Tibial nerve (tissue), 4 donors: ENCODE measurements at places on chromosomes 3 and 15.

GRCh38 chr15:68401496-68402431 lies 30.2 kb downstream of the ITGA11 start:
- H3K4me1 ChIP-seq = no peaks in the 10 kb centered on the region
- DNase-seq = no peak
- H3K27me3 ChIP-seq = no peaks in the 10 kb centered on the region
- no peak overlapping the region for H3K4me3 ChIP-seq

DNA sequence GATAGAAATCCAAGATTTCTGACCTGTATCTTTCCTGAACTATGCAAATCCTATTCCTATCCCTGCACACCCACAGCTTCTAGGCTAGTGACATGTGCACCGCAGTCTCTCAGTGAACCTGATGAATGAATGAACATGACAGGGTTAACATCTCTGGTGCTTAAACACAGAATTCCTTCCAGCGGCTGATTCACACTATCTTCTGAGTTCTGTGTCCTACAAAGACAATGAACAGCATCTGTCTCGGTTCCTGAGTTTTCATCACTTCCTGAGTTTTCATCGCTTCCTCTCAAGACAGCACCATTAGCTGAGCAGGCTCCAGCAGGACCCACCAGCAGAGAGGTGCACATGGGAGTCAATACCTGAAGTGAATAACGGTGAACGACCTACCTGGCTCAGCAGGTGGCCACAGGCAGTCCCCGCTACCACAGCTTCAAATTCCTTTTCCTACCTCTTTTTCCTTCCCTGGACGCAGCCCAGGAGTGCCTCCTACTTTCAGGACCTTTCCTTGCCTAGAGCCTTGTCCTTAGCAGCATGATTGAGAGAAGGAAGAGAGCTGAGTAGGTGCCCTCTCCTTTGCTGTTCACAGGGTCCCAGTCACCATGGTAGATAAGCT lies 113.5 kb downstream of the IGF2BP2 start:
- no peaks in the 10 kb centered on the region for H3K36me3 ChIP-seq
- no peak overlapping the region for H3K27ac ChIP-seq
- peaks cover 8% of the 10 kb centered on the region for H3K4me1 ChIP-seq
- no peaks in the 10 kb centered on the region for H3K27me3 ChIP-seq

DNA sequence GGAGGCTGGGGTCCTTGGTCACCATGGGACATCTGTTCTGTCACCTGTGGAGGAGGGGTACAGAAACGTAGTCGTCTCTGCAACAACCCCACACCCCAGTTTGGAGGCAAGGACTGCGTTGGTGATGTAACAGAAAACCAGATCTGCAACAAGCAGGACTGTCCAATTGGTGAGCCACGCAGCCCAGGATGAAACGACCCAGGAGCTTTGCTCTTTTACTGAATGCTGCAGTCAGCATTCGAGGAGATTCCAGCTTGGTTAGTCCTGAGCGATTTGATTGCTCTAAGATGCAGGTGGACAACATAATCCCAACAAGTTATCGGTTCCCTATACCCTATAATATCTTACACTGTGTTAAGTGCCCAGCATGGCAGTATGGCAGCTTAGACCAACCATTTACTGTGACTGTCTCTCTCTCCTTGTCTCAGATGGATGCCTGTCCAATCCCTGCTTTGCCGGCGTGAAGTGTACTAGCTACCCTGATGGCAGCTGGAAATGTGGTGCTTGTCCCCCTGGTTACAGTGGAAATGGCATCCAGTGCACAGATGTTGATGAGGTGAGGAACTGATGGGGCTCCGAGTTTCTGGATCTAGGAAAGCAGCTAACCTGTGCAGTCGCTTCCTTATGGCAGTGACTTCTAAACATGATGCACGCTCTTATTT lies 7.8 kb downstream of the THBS1 start:
- H3K36me3 ChIP-seq = peaks cover 7% of the 10 kb centered on the region
- H3K4me3 ChIP-seq = no peak overlapping the region
- no peak for DNase-seq

DNA sequence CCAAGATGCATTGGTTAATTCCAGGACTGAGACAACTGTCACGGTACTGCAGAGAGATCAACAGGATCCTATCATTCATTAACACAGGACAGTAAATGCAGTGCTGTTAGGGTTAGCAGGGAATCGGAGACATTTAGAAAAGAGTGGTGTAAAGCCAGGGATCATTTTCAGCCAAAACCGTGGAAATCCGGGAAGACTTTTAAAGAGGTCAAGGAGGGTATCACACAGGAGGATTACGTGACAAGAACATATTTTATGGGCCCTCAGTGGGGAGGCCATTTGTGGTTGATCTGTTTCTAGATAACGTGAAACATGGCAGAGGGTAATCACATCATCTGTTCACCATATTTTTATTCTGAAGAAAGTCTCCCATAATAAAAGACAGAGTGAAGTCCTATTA lies 216.1 kb downstream of the PTPRG start:
- no peaks in the 10 kb centered on the region for H3K36me3 ChIP-seq
- no peak for DNase-seq
- H3K4me1 ChIP-seq = no peaks in the 10 kb centered on the region
- H3K27ac ChIP-seq = no peak overlapping the region
- no peak overlapping the region for H3K4me3 ChIP-seq

DNA sequence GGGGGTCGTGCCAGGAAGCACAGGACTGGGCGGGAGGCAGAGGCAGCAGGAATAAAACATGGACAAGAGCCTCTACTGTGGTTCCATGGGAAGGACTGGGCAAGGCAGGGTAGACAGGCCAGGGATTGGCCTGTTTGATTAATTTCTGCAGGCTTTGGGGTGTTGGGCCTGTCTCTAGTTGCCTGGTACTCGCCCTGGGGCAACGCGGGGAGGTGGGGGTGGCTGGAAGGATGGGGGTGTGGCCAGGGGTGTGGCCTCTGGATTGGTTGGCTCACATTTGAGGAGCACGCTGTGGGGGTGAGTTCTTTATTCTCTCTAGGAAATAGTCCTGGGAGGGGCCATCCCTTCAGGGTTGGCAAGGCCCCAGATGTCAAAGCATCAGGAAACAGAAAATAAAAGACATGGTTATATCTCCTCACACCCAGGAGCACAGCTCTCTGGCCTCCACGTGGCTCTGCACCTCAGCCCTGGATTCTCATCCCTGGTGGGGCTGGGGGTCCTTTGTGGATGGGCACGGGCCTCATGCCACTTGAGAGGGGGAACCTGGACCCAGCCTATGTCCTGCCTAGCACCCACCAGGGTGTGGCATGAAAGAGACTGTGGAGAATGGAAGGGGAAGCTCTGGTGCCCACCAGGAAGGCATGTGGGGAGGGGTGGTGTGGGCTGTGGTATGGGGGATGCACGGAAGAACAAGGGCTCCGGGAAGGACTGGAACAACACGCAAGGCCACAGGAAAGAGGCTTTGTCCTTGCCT lies 223.0 kb upstream of the LYSMD4 start:
- H3K27ac ChIP-seq = no peak overlapping the region
- DNase-seq = no peak
- no peaks in the 10 kb centered on the region for H3K36me3 ChIP-seq
- H3K27me3 ChIP-seq = no peaks in the 10 kb centered on the region
- no peak overlapping the region for H3K4me3 ChIP-seq

DNA sequence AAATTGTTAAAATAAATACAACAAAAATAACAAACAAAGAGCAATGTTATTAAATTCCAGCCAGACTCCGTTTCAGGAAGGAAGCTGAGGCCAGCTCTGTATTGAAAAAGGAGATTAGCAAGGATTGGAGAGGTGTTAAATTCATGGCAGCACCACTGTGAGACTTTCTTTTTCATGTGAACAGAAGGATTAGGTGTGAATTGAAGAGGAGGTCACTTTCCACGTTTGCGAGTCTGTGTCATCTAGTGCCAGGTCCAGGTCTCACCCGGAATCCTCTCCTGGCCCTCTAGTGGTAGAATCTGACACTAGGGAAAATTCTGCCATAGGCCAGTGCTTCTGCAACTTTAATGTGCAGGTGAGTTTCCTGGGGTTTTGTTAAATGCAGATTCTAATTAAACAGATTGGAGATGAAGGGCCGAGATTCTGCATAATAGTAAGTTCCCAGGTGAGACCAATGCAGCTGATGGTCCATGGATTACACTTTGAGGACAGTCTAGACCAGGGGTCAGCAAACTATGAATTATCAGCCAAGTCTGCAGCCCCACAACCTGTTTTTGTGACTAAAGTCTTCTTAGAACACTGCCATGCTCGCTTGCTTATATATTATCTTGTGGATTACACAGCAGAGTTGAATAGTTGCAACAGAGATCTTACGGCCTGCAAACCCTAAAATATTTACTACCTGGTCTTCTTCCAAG lies 9.2 kb upstream of the SLC6A1 start:
- DNase-seq = peak; percentile 39
- H3K4me1 ChIP-seq = no peaks in the 10 kb centered on the region
- H3K27ac ChIP-seq = no peak overlapping the region
- no peaks in the 10 kb centered on the region for H3K27me3 ChIP-seq
- H3K4me3 ChIP-seq = no peak overlapping the region

DNA sequence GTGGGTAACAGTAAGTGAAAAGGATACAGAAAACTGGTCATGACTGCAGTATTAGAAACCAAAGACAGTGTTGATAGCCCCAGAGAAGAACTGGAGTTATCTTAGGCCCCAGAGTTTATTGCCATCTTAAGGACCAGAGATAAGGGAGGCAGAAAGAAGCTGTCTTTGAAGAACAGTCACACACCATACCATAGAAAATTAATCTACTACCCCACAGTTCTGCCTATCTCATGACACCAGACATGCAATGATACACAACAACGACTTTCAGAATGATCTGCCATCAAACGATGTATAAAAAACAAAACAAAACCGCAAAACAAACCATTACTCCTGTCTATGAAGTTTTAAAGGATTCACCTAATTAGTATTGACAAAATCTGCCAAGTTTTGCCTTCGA lies 9.6 kb downstream of the CPOX start:
- H3K27me3 ChIP-seq = no peaks in the 10 kb centered on the region
- no peak overlapping the region for H3K4me3 ChIP-seq
- DNase-seq = no peak
- no peak overlapping the region for H3K27ac ChIP-seq
- peaks cover 21% of the 10 kb centered on the region for H3K4me1 ChIP-seq

DNA sequence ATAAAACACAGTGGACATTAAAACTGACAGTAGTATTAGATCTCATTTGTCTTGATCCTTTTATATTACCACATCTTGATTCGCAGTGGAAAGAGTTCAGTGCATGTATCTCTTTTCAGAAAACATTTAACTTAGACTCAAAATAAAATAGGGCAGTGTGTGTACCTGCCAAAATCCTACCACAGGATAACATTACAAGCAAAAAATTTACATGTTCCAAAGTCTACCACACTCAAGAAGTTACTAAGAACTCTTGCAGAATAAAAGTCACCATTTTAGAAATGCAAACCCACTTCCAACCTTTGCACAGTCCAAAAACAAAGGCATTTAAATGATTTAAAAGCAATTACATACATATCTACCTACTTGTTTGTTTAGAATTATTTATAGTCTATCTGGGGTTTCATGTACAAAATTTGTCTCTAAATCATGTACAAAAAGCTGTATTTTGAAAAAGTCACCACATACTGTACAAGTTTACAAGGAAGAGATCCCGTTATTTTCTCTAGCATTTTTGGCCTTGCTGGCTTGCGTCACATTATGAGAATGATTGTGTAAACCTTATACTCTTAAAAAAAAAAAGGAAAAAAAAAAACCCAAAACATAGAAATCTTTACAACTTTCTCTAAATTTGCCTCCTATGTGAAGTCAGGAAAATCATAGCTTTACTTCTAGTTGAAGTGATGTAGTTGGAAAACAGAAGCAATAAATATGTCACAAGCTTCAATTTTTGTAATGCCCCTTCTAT lies 153.8 kb downstream of the ADAM10 start:
- H3K27me3 ChIP-seq = no peaks in the 10 kb centered on the region
- no peak for DNase-seq
- H3K36me3 ChIP-seq = peaks cover 41% of the 10 kb centered on the region
- no peak overlapping the region for H3K27ac ChIP-seq

- no peak for DNase-seq
- H3K4me3 ChIP-seq = peak overlapping the region; percentile 99
- no peaks in the 10 kb centered on the region for H3K27me3 ChIP-seq
- peaks cover 60% of the 10 kb centered on the region for H3K4me1 ChIP-seq
Observed at GRCh38 chr3:9793161-9793781, 389 bp downstream of the ARPC4 start.

GRCh38 chr3:192237992-192238608 lies 489.2 kb downstream of the FGF12 start:
- H3K4me3 ChIP-seq = no peak overlapping the region
- DNase-seq = no peak
- no peak overlapping the region for H3K27ac ChIP-seq

GRCh38 chr3:190073264-190074008 lies 47.3 kb downstream of the P3H2 start:
- H3K4me1 ChIP-seq = no peaks in the 10 kb centered on the region
- H3K27me3 ChIP-seq = no peaks in the 10 kb centered on the region
- DNase-seq = no peak
- no peak overlapping the region for H3K27ac ChIP-seq

GRCh38 chr3:181279239-181279565 lies 289.7 kb upstream of the DNAJC19 start:
- no peak overlapping the region for H3K27ac ChIP-seq
- H3K4me3 ChIP-seq = no peak overlapping the region
- no peak for DNase-seq
- no peaks in the 10 kb centered on the region for H3K4me1 ChIP-seq
- H3K27me3 ChIP-seq = no peaks in the 10 kb centered on the region
